AG09319 (cell line): ENCODE measurements at places on chromosomes 3 and 15.
A peak's percentile ranks its signal among the peaks of the same experiment; 100 is the strongest.

GRCh38 chr3:140816372-140817195 lies 125.1 kb upstream of the SLC25A36 start:
- no peak for DNase-seq

DNA sequence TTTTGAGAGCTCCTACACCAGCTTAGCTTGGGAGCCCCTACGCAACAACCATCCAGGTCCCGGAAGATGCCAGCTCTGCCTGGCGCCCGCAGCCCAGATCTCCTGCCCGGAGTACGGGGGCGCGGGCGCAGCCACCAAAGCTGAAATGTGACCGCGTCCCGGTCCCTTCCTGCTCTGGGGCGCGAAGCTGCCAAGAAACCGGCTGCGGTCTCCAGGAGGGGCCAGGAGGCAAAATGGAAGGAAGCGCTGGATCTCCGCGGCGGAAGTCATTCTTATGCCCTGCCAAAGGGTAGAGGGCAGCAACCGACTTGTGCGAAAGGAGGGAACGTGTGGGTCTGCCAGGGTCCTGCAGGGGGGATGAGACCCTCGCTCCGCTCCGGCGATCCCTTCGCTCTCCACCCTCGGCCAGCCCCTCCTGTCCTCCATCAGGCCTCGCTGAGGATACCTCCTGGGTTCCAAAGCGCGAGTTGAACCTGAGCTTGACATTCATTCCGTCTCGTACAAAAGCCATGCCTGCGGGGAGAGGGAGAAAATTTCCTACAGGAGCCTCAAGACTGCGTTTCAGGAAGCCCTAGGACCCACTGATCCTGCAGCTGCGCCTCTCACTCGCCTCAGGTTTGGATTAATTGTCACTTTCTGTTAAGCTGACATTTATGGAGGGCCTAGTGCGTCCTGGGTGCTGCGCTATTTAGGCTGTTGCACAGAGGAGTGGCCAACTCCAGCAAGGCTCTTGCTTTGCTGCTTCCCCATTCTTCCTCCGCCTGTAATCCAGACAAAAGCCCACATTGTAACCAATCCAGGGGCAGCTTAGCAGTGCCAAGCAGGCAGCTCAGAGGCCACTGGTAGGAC lies 98.3 kb upstream of the VGLL3 start:
- peak; percentile 81 for DNase-seq

DNA sequence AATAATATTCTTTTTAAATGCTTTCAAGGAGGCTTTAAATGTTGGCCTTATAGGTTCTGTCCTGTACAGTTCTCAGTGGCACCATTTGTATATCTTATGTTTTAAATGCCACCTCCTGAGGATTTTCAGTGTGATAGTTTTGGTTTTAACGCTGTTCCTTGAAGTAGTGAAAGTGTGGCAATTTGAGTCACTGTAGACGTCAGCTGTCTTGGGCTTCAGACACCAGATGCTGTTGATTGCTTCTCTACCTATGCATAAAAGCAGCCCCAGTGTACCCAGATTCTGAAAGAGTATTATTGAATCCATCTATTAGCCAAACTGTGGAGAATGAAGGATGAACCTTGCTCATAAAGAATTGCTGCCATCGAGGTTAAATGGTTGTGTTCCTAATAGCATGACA lies 316.8 kb upstream of the GBE1 start:
- DNase-seq: no peak

DNA sequence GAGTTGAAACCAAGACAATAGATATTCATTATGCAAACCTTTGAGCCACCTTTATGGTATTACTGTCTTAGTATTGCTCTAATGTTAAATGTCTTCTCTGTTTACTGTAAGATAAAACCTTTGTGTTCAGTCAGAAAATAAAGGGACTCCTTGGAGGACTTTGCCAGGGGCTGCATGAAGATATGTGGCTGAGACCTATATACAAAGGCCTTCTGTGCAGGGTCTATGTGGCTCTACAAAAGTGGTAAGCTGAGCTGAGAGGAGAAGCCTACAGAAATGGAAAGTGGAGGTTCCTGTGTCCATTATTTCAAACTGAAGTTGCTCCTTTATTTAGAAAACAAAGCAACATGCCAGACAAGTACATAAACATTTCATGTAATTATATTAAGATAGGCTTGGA lies 131.5 kb downstream of the FNDC3B start:
- no peak for DNase-seq

DNA sequence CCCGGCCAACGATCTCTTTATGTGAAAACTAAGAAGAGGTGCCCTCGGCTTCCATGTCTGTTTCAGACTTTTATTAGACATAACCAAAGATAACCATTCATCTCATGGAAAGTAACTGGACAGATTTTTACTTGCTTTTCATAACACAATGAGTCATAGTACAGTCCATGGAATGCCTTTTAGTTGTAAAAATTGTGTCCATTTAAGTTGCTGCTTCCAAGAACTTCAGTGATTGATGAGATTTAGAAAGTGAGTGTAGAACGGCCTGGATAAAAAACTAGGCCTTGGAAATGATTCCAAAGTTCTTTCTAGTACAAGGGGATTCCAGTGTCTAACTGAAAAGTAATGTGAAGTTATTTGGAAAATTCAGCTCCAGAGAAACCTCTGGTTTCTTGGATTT lies 10.8 kb downstream of the EIF2AK4 start:
- DNase-seq: no peak

DNA sequence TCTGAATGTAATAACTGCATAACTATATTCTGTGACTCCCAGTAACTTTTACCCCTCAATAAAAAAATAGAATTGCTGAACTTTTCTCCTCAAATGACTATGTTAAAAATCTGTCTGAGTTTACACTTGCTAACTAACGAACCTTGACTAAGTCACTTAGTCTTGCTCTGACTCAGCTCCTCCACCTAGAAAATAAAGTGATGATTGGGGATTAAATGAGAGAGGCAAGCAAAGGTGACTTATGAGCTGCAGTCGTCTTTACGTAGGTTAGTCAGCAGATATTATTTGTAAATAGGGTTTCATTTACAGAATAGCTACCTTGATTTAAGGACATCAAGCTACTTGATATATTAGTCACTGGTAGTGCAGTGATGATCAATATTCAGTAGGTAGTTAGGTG lies 476.9 kb downstream of the MECOM start:
- no peak for DNase-seq

DNA sequence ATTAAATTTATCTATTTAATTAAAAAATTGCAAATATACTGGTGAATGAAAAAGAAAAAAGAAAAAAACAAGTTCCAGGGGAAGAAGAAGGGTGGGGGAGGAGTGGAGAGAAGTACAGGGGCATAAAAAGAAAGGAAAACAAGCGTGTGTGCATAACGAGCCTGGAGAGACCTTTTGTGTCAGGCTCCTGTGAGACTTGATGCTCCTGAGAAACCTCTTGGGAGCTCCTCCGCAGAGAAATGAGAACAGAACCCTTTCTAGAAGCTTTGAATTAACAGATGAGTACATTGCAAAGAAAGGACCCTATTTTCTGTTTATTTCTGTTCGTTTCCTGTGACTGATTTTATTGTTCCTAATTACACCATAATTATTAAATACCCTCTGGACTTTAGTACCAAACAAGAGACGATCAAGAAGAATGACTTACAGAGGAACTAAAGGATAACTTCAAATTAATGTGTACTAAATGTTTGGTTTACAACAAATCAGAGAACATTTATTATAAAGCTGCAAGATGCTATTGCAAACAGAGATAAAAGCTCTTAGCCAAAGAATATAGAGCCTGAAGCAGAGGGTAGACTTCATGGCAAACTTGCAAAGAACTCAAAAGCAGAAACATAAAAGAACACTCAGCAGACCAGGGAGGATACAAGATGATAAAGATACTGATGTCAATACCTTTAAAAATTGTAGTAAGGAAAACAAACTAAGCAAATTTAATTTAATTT lies 74.7 kb downstream of the DPPA2 start:
- DNase-seq: no peak

GRCh38 chr15:98648654-98649471 lies 524 bp downstream of the IGF1R start:
- no peak for DNase-seq

DNA sequence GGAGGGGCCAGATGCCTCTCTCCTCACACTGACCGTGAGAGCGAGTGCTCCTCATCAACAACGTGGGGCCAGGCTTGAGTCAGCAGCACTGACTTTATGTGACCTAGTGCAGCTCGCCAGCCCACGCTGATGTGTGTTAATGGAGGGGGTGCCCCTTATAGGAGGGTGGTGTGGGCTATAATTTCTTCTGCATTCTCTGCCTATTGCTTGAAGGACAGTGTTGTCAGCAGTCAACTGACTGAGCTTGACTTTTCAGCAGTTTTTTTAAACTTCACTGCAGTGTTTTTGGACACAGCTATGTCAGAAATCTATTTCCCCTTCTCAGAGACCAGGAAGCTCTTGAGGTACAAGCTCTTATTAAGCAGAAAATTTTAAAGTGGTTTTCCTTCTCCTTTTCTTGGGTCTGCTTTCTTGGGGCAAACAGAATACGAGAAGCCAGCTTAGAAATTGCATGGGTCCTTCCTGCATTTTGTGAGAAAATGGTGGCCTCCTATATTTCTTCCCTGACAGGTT lies 304.8 kb upstream of the CTDSPL start:
- no peak for DNase-seq

- no peak for DNase-seq
Measured at GRCh38 chr15:93200081-93200836, 111.2 kb upstream of the RGMA start.
